ENCODE measurements at places on chromosomes 2 and 18.

DNA sequence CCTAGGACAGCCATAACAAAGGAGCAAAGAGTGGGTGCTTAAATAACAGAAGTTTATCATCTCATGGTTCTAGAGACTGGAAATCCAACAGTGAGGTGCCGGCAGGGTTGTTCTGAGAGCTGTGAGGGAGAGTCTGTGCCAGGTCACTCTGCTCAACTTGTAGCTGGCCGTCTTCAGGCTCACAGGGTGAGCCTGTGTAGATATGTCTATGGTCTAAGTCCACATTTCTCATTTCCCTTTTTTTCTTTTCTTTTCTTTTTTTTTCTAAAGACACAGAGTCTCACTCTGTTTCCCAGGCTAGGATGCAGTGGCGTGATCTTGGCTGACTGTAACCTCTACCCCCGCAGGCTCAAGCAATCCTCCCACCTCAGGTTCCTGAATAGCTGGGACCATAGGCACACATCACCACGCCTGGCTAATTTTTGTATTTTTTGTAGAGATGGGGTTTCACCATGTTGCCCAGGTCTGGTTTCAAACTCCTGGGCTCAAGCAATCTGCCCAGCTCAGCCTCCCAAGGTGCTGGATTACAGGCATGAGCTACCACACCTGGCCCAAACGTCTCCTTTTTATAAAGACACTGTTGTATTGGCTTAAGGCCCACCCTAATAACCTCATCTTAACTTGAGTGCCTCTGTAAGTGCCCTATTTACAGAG, 142.2 kb downstream of the SP3 start:
- peaks cover 11% of the 10 kb centered on the region for H3K27me3 ChIP-seq
- no peaks in the 10 kb centered on the region for H3K36me3 ChIP-seq
- H3K4me1 ChIP-seq = no peaks in the 10 kb centered on the region

GRCh38 chr2:105644174-105644980, 100.3 kb upstream of the NCK2 start:
- no peak overlapping the region for H3K4me3 ChIP-seq
- no peaks in the 10 kb centered on the region for H3K4me1 ChIP-seq
- H3K36me3 ChIP-seq = no peaks in the 10 kb centered on the region
- H3K27ac ChIP-seq = no peak overlapping the region

- no peak overlapping the region for H3K27ac ChIP-seq
- H3K27me3 ChIP-seq = no peaks in the 10 kb centered on the region
- H3K4me3 ChIP-seq = no peak overlapping the region
- H3K36me3 ChIP-seq = no peaks in the 10 kb centered on the region
- DNase-seq = no peak
Observed at GRCh38 chr18:57659460-57660102, 37.9 kb upstream of the NARS1 start.

DNA sequence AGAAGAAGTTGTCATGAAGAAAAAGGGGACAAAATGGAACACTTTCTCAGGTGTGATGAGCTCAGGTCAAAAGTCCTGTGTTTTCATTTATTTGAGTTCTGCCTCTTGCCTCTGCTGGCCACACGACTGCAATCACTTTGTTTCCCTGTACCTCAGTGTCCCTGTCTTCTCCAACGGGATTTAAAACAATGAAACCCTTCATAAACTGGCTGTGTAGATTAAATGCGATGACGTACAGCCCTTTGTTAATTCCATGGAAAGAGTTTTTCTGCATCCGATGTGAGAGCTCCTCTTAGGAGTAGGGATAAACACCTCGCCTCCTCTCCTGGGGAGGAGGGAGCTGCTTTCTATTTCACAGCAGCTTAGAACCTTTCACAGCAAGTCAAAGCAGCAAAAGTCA, 51.5 kb upstream of the CNGA3 start:
- DNase-seq = no peak

GRCh38 chr2:41152318-41152717, 700.4 kb upstream of the SLC8A1 start:
- H3K4me3 ChIP-seq = no peak overlapping the region
- H3K27me3 ChIP-seq = no peaks in the 10 kb centered on the region
- H3K4me1 ChIP-seq = no peaks in the 10 kb centered on the region
- DNase-seq = no peak
- H3K27ac ChIP-seq = no peak overlapping the region

- peaks cover 50% of the 10 kb centered on the region for H3K4me1 ChIP-seq
- H3K27me3 ChIP-seq = no peaks in the 10 kb centered on the region
- peak overlapping the region; percentile 97 for H3K27ac ChIP-seq
- H3K36me3 ChIP-seq = no peaks in the 10 kb centered on the region
Observed at GRCh38 chr2:231667496-231667895, 40.8 kb upstream of the PTMA start.

- no peak overlapping the region for H3K4me3 ChIP-seq
- no peak for DNase-seq
- no peaks in the 10 kb centered on the region for H3K27me3 ChIP-seq
- no peaks in the 10 kb centered on the region for H3K4me1 ChIP-seq
Observed at GRCh38 chr2:15732341-15733077, 140.8 kb downstream of the DDX1 start.

DNA sequence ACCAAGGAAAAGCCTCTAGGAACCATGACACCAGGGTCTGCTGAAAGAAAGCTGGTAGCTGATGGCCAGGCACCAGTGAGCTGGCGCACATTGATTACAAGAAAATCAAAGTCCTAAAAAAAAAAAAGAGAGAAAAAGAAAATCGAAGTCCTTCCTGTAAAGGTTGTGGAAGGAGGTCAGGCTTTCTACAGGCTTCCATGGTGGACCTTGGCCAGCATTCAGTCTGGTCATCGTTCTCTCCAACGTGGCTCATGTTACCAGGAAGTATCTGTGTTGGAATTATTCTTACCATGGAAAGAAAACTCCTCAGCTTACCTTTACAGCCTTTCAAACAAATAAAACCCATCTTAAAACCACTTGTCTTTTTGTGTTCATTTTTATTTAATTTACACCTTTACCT, 65.6 kb downstream of the CYB5A start:
- no peaks in the 10 kb centered on the region for H3K4me1 ChIP-seq
- no peaks in the 10 kb centered on the region for H3K36me3 ChIP-seq
- H3K27me3 ChIP-seq = no peaks in the 10 kb centered on the region
- no peak overlapping the region for H3K27ac ChIP-seq
- H3K4me3 ChIP-seq = no peak overlapping the region

DNA sequence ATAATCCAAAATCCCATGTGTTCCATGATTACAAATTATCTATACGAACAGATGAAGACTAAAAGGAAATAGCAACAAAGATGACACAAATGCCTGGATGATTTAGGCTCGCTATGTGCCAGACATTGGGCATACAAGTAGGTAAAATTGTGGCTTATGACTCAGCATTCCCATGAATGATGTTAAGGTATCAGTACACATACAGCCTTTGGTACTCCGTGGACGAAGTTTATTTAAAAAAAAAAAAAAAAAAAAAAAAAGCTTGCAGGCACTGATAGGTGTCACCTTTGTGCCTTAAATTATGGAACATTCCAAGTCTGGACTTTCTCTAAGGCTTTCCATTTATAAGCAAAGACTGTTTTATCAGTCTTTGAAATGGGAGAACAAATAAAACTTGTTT, 2.7 kb downstream of the CHAC2 start:
- H3K27me3 ChIP-seq = no peaks in the 10 kb centered on the region
- no peak overlapping the region for H3K27ac ChIP-seq
- H3K4me3 ChIP-seq = no peak overlapping the region
- H3K4me1 ChIP-seq = peaks cover 8% of the 10 kb centered on the region

DNA sequence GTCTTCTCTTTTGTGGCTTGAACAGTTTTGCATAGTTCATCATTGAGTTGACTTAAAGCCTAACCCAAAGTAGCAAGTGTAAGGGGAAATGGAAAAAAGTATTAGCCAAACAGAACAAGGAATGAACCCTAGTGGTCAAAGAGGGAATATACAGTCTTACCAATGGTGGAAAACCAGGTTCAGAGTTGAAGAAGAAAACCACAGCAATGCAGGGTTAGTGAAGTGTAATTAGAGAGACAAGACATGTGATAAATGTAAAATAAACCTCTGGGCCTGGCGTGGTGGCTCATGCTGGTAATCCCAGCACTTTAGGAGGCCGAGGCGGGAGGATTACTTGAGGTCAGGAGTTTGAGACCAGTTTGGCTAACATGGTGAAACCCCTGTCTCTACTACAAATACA, 2.4 kb downstream of the TTN start:
- H3K36me3 ChIP-seq = no peaks in the 10 kb centered on the region
- H3K27ac ChIP-seq = no peak overlapping the region
- H3K27me3 ChIP-seq = no peaks in the 10 kb centered on the region

- no peak overlapping the region for H3K4me3 ChIP-seq
- DNase-seq = no peak
- H3K4me1 ChIP-seq = no peaks in the 10 kb centered on the region
- no peaks in the 10 kb centered on the region for H3K27me3 ChIP-seq
- peaks cover 16% of the 10 kb centered on the region for H3K36me3 ChIP-seq
- H3K27ac ChIP-seq = no peak overlapping the region
Observed at GRCh38 chr2:143190431-143190830, 61.2 kb downstream of the ARHGAP15 start.

- peak overlapping the region; percentile 83 for H3K27ac ChIP-seq
- no peaks in the 10 kb centered on the region for H3K27me3 ChIP-seq
- H3K4me1 ChIP-seq = peaks cover 34% of the 10 kb centered on the region
- H3K36me3 ChIP-seq = no peaks in the 10 kb centered on the region
- peak overlapping the region; percentile 99 for H3K4me3 ChIP-seq
- no peak for DNase-seq
Observed at GRCh38 chr18:55588870-55589595, 1.0 kb upstream of the TCF4 start.

DNA sequence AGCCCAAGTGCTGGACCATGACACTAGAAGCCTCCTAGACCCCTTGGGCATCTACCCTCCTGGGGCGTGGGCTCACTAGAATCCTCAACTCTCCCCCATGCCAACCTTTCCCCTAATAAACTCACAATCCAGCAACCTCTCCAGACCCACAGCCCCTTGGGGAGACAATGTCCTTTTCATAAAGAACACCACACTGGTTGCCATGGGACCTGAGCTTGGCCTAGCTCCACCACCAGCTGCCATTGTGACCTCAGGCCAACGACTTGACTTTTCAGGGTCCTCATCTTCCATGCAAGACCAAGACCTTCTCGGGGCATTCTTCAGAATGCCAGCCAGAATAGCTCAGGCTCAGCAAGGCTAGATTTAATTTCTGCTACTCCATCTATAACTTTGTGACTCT, 128.1 kb upstream of the NPAS2 start:
- H3K4me1 ChIP-seq = no peaks in the 10 kb centered on the region
- no peak for DNase-seq
- no peak overlapping the region for H3K4me3 ChIP-seq
- H3K36me3 ChIP-seq = no peaks in the 10 kb centered on the region

All from CD14-positive monocyte (primary cell).